Stimulated activated CD8-positive, alpha-beta memory T cell treated with anti-CD3 and anti-CD28 coated beads, Interleukin-4, amount 100 ng/mL, for 1 hour (primary cell): ENCODE measurements at places on chromosomes 1 and 21.

GRCh38 chr21:42650033-42650370, 3.4 kb upstream of the PDE9A start:
- DNase-seq: no peak

- no peak for DNase-seq
Observed at GRCh38 chr1:184283999-184284398, 102.8 kb upstream of the C1orf21 start.

- DNase-seq: no peak
Observed at GRCh38 chr1:228149406-228150119, at the start of gene GJC2. Gene GJC2, plus strand, starts transcription at chr1:228149930. Its CDS starts 7,829 bp downstream, at chr1:228157759.

DNA sequence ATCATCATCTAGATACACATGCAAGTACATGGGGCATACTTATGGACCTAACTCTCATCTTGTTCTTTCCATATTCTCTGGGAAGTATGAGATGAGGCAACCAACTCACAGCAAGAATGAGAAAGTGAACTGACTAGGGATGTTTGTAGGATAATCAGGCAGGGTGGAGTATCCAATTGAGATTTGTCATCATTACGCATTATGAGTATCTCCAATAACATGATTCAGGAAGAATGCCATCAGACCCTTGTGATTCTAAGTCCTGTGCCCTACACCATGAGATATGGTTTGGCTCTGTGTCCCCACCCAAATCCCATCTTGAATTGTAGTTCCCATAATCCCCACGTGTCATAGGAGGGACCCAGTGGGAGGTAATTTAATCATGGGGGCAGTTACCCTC, 154.0 kb downstream of the SLC30A10 start:
- no peak for DNase-seq

DNA sequence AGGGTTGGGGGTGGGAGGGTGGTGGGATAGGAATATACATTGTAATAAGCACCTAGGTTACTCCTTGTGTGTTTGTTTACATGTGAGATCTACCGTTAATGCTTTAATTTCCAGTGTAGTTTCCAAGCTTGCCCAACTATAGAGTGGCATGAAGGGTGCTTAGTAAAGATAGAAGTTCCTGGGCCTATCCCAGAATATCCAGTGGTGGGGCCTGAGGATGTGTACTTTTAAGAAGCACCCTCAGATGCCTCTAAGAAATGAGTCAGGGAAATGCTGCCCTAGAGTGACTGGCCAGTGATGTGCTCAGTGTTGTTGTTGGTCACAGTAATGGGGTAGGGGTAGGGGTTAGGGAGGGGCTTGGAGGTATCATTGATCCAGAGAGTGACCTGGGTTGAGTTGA, 141.3 kb downstream of the TSEN15 start:
- DNase-seq: no peak
